ENCODE measurements at places on chromosomes 5 and 9.

DNA sequence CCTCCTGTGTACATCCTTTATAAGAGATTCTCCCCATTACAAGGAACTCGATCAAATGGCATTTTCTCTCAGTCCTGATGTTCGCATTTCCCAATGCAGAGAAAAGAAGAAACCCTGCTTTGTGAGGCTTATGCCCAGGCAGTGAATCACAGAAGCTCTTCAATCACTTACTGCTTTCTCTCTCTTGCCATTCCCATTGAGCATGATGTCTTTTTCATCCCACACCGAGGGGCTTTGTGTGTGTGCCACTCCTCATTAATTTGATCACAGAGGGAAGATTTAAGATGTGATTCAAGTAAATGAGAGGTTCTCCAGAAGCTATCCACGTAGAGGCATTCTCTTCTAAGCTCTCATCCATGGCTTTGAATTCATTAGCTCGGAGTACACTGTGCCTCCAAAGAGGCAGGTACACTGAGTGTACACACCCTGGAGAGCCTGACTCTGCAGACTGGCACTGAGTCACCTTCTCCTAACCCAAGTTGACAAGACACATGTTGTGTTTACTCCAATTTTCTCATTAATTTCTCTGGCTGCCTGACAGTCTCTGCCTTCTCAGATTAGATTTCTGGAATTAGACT is 45.4 kb downstream of the MFAP3 start:
- no peak for DNase-seq

- DNase-seq, result no peak
Measured at GRCh38 chr5:1016476-1016875, 7.9 kb downstream of the NKD2 start.

- no peak for DNase-seq
Measured at GRCh38 chr9:89405826-89406225, 87.5 kb downstream of the SECISBP2 start.

- DNase-seq, result no peak
Measured at GRCh38 chr9:73553295-73553694, 401.6 kb downstream of the ANXA1 start.

GRCh38 chr9:92407818-92408217 is 3.4 kb upstream of the OGN start:
- no peak for DNase-seq

DNA sequence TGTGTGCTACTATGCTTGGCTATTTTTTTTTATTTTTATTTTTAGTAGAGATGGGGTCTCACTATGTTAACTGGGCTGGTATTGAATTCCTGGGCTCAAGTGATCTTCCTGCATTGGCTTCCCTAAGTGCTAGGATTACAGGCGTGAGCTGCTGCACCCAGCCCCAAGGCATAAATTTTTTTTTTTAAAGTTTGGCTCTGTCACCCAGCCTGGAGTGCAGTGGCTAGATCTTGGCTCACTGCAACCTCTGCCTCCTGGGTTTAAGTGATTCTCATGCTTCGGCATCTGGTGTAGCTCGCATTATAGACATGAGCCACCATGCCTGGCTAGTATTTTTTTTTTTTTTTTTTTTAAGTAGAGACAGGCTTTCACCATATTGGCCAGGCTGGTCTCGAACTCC is 70.3 kb downstream of the RAB24 start:
- DNase-seq, result no peak

DNA sequence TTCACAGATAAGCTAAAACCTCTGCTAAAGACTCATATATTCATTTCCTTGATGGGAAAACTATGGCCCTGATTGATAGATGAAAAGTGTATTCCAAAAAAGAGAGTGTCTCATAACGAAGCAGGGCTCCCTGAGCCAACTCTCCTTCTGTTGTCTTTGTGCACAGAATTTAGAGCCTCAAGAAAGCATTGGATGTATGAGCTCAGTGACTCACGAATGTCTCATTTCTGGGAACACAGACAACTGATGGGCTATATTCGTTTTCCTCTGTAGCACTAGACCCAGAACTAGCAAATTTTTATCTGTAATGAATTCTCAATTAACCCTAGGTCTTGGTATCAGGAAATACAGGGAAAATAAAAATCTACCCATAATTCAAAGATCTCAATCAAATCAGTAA is 88.4 kb downstream of the LMNB1 start:
- DNase-seq, result no peak

- DNase-seq, result no peak
Measured at GRCh38 chr5:97554977-97555643, 372.1 kb upstream of the RIOK2 start.

DNA sequence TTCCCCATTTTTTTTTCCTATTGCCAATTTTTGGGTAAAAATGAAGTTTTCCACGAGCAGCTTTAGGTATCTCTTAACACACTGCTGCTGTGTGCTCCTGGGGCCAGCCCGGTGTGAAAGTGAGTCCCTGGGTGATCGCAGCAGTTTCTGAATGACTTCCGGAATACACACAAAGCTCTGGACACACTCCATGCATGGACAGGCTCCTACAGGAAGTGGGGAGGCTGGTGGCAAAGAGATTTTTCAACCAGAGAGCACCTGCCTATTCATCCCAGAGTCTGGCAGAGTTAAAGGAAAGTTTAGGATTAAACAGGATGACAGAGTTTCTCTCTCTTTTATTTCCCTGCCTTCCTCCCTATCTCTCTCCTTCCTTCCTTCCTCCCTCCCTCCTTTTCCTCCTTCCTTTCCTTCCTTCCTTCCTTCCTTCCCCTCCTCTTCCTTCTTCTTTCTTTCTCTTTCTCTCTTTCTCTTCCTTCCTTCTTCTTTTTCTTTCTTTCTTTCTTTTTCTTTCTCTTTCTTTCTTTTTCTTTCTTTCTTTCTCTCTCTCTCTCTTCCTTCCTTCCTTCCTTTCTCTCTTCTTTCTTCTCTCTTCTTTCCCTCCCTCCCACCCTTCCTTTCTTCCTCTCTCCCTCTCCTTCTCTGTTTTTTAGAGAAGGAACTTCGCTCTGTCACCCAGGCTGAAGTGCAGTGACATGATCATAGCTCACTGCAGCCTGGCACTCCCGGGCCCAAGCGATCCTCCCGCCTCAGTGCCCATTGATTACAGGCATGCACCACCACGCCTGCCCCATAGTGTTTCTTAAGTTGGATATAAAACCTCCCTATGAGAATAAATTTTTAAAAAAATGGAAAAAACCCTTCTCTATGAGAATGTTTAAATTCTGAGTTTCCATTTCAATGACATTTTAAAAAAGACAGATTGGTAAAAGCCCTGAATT is 38.7 kb upstream of the UBTD2 start:
- no peak for DNase-seq

- DNase-seq, result no peak
Measured at GRCh38 chr5:146948666-146949065, 70.1 kb upstream of the PPP2R2B start.

- DNase-seq, result no peak
Measured at GRCh38 chr5:139082813-139083498, 115.2 kb downstream of the SIL1 start.

Data from stimulated activated CD4-positive, alpha-beta T cell treated with anti-CD3 and anti-CD28 coated beads, Interleukin-2, amount 100 ng/mL, for 24 hours (primary cell).